ENCODE measurements at places on chromosomes 4 and X. TPM values are rescaled to one million over a fixed set of nuclear protein-coding genes. Genes with fewer than 3 reads are reported as not detected.

GATA1 gene
- total RNA-seq: not detected

NLGN3 gene
- 0.26 TPM for total RNA-seq

IL1RAPL2 gene
- not detected for total RNA-seq

MAGEA9 gene
- total RNA-seq: not detected

IBSP gene
- total RNA-seq: 0.22 TPM

CT45A2 gene
- total RNA-seq: not detected

RS1 gene
- total RNA-seq: not detected

FAM236A gene
- total RNA-seq: not detected

CDS1 gene
- total RNA-seq: under 0.01 TPM

ATP2B3 gene
- total RNA-seq: under 0.01 TPM

NEIL3 gene
- 8.2 TPM for total RNA-seq

DRD5 gene
- not detected for total RNA-seq

UGT2A1 gene
- total RNA-seq: not detected

GLUD2 gene
- 2.3 TPM for total RNA-seq

PABPC5 gene
- total RNA-seq: 5.2 TPM

ADRA2C gene
- 0.65 TPM for total RNA-seq

TCEAL9 gene
- 184 TPM for total RNA-seq

ABCD1 gene
- 13.2 TPM for total RNA-seq

SLC16A2 gene
- total RNA-seq: 18.6 TPM

PNMA6F gene
- not detected for total RNA-seq

GNRHR gene
- total RNA-seq: not detected

CFAP47 gene
- not detected for total RNA-seq

APOO gene
- total RNA-seq: 6.3 TPM

ARHGAP6 gene
- 1.3 TPM for total RNA-seq

KLHL13 gene
- total RNA-seq: 87.8 TPM

NKX3-2 gene
- total RNA-seq: 3.6 TPM

NHSL2 gene
- 0.26 TPM for total RNA-seq

RRH gene
- total RNA-seq: 0.11 TPM

PDHA1 gene
- 45.2 TPM for total RNA-seq

PFKFB1 gene
- total RNA-seq: 0.13 TPM

REPS2 gene
- total RNA-seq: 0.54 TPM

STOX2 gene
- total RNA-seq: 2.6 TPM

WNK3 gene
- 2.2 TPM for total RNA-seq

F9 gene
- total RNA-seq: not detected

CXCL9 gene
- not detected for total RNA-seq

ADH7 gene
- total RNA-seq: not detected

NUP62CL gene
- total RNA-seq: 0.22 TPM

SPOCK3 gene
- total RNA-seq: not detected

ARL9 gene
- total RNA-seq: 1.9 TPM

NPY1R gene
- not detected for total RNA-seq

HHIP gene
- 0.52 TPM for total RNA-seq

TNIP3 gene
- total RNA-seq: 0.13 TPM
